Fibroblast of upper back skin (primary cell): ENCODE measurements at places on chromosomes 3 and 15.

DNA sequence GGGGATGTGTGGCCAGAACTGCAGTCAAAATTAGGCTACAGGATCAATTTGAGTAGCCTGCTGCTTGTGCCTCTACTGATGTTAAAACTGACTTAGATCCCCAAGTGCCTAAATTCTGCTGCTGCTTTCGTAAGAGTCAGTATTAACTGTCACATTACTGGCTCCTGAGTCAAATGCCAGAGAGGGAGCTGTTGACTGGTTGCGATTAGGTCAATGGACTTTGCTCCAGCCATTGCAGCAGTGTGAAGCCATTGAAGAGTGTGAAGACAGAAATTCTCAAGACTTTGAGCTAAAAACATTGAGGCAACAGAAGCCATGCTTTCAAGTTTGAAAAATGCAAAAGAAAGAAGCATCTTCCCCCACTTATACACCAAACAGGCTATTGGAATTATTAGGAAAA lies 151.1 kb upstream of the MITF start:
- DNase-seq, result no peak

DNA sequence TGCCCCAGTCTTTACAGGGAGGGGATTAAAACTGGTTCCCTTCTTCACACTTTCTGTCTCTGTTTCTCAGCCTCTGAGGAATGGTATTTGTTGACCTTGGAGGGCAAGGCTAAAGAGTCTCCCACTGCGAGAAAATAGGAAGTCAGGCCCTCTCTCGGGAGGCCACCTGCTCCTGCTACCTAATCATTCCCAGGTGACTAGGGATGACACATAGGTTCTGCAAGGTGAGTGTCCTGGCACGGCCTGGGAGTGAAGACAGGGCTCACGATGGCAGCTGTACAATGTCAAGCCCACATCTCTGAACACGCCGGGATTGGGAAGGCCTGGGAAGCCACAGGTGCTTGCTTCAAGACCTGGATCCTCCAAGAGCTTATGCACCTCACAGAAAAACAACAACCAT lies 314.2 kb downstream of the NTRK3 start:
- no peak for DNase-seq

DNA sequence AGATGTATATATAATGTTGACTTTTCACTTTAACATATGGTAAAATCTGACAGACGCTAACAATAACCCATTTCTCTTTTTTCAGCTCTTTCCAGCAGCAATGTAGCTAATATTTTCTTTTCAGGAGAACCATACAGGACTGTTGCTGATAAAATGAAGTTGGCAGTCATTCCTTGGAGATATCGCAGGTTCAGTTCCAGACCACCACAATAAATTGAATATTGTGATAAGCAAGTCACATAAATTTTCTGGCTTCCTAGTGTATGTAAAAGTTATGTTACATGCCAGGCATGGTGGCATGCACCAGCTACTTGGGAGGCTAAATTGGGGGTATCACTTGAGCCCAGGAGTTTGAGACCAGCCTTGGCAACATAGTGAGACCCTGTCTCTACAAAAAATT lies 31.9 kb upstream of the TM4SF1 start:
- DNase-seq, result no peak

DNA sequence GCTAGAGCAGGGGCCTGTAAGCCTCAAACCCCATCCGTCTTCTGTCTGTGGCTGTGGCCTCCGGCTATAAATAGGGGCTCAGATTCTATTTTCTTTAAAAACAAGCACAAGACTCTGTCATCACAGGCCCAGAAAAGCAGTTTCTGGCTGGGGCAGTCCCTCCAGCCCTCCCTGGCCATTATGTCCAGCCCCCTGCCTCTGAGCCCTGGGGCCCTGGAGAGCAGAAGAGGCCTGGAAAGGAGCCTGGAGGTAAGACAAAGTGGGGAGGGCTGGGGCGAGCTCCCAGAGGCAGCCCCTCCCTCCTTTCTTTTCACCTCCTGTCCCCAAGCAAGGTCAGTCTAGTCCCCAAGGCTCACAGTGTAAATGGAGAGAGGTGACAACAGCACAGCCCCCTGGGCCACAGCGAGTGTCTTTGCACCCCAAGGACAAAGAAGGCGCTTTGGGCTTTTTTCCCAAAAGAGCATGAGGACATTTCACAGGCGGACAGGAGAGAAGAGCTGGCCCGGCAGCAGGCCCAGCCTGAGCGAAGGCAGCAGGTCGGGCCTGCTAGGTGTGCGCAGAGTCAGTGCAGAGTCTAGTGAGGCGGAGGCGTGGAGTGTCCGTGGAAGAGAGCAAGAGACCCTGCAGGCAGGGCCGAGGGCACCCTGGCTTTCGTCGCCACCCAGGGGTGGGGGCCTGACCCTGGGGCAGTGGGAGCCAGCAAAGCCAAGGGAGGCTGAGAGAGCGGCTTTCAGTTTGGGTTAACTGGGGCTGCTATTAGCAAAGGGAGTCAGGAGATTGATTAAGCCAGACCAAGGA lies 188.3 kb downstream of the TBC1D2B start:
- no peak for DNase-seq

DNA sequence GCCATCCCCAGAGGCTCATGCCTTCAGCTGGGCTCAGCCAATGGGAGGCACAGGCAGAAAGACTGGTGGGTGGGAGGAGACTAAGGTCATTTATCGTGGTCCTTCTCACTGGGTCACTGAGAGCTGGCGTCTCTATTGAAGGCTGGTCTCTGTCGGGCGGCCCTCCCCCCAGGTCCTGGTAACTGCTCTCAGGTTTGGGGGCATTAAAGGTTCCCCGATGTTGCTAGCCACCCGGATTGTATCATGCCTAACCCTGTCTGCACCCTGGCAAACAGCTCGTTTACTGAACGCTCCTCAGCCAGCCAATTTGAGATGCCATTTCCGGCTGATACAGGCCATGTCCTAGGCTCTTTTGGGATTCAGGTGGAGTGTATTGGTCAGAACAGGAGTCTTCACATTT lies 10.5 kb downstream of the SELENOS start:
- no peak for DNase-seq

- DNase-seq, result no peak
Measured at GRCh38 chr3:134077649-134078161, 48.0 kb upstream of the SLCO2A1 start.

GRCh38 chr3:20462226-20462625 lies 276.2 kb upstream of the SGO1 start:
- no peak for DNase-seq

- DNase-seq, result no peak
Measured at GRCh38 chr3:37944391-37944842, 46.2 kb upstream of the VILL start.

DNA sequence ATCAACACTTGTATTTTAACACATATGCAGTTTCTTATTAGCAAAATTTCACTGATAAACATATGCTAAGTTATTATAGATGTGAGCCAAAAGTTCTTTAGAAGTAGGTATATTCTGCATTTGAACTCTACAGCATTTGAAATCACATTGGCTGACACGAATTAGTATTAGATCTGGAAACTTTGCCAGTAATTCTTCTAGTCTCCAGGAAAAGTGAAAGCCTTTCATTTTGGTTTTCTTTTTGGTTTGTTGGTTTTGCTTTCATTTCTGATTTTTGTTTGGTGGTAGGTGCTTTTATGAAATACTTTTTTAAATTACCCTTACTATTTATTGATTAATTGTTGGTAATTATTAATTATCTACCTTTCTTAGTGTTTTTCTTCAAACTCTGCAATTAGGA lies 72.9 kb downstream of the RBMS3 start:
- DNase-seq, result no peak

GRCh38 chr3:186307594-186308221 lies 54.3 kb downstream of the DGKG start:
- peak; percentile 61 for DNase-seq

GRCh38 chr3:132900481-132900880 lies 137.7 kb upstream of the TMEM108 start:
- no peak for DNase-seq

GRCh38 chr15:80679804-80680175 lies 15.3 kb upstream of the ABHD17C start:
- no peak for DNase-seq
